Activated CD4-positive, alpha-beta memory T cell treated with anti-CD3 and anti-CD28 coated beads, Interleukin-2, amount 10 ng/mL, durations not matched to agents 7 days and 5 days (primary cell): ENCODE measurements at places on chromosomes 1 and 21. TPM values are rescaled to one million over a fixed set of nuclear protein-coding genes. Genes with fewer than 3 reads are reported as not detected.
A peak's percentile ranks its signal among the peaks of the same experiment; 100 is the strongest.

The CRP gene
- not detected for total RNA-seq

- DNase-seq = peak; percentile 79
- H3K36me3 ChIP-seq = peaks cover 35% of the 10 kb centered on the region
- H3K27ac ChIP-seq = peak within 1 kb of the TSS; percentile 77
- H3K27me3 ChIP-seq = peaks cover 26% of the 10 kb centered on the region
- peaks cover 25% of the 10 kb centered on the region for H3K4me1 ChIP-seq
These were observed at the start of gene HYI for GRCh38 chr1:43453442-43454269. Gene HYI, minus strand, starts transcription at chr1:43453931. Its CDS starts 138 bp downstream, at chr1:43453793.

- H3K4me1 ChIP-seq = no peaks in the 10 kb centered on the region
- no peaks in the 10 kb centered on the region for H3K27me3 ChIP-seq
- no peak overlapping the region for H3K4me3 ChIP-seq
- no peak for DNase-seq
- H3K27ac ChIP-seq = no peak overlapping the region
These were observed 24.3 kb downstream of the PTGS2 start for GRCh38 chr1:186655876-186656275.

DNA sequence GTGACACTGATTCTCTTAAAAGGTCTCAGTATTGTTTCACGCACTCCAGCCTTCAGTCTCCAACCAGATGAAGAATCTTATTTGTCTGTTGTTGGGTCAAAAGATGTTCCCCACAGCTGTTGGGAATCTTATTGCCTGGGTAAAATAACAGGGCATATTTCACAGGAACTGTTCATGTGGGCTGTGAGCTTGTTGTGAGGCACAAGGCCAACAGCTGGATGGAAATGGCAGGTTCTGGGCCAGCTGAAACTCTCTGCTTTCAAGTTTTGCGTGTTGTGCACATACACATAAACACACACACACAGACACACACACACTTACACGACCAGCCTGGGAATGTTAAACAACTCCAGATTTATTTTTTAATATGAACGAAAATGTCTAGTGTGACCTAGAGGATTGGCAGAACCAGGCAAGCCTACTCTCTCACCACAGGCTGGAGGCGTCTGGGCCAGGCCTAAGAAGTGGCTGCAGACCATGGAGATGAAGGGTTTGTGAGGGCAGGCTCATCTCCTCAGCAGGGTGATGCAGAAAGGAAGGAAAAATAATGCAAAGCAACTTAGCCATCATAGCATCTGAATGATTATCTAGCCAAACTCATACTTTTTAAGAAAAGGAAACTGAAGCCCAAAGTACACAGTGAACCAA is 357.0 kb downstream of the TTLL7 start:
- H3K27me3 ChIP-seq = no peaks in the 10 kb centered on the region
- H3K27ac ChIP-seq = no peak overlapping the region
- DNase-seq = no peak
- H3K4me1 ChIP-seq = peaks cover 3% of the 10 kb centered on the region
- no peak overlapping the region for H3K4me3 ChIP-seq

- H3K36me3 ChIP-seq = no peaks in the 10 kb centered on the region
- H3K27ac ChIP-seq = no peak overlapping the region
- no peaks in the 10 kb centered on the region for H3K27me3 ChIP-seq
- H3K4me1 ChIP-seq = no peaks in the 10 kb centered on the region
- no peak overlapping the region for H3K4me3 ChIP-seq
These were observed 38.7 kb upstream of the TTC22 start for GRCh38 chr1:54839824-54840223.

GRCh38 chr1:145927063-145927886 is at the start of gene RBM8A:
Gene RBM8A, minus strand, starts transcription at chr1:145927484. Its CDS starts 58 bp downstream, at chr1:145927426.
- no peaks in the 10 kb centered on the region for H3K27me3 ChIP-seq
- no peak within 1 kb of the TSS for H3K27ac ChIP-seq
- peak within 1 kb of the TSS; percentile 67 for H3K4me3 ChIP-seq
- H3K4me1 ChIP-seq = peaks cover 21% of the 10 kb centered on the region
- H3K36me3 ChIP-seq = peaks cover 23% of the 10 kb centered on the region

The CELA3B gene
- total RNA-seq = not detected

GRCh38 chr1:61287014-61287413 is 204.7 kb downstream of the NFIA start:
- H3K27me3 ChIP-seq = no peaks in the 10 kb centered on the region
- H3K36me3 ChIP-seq = no peaks in the 10 kb centered on the region
- no peak for DNase-seq
- H3K4me1 ChIP-seq = no peaks in the 10 kb centered on the region
- no peak overlapping the region for H3K27ac ChIP-seq
- no peak overlapping the region for H3K4me3 ChIP-seq
